ENCODE measurements at places on chromosomes 3 and 15.
A peak's percentile ranks its signal among the peaks of the same experiment; 100 is the strongest.

GRCh38 chr3:130748467-130748861, 1.8 kb upstream of the PIK3R4 start:
- DNase-seq, result peak; percentile 16

DNA sequence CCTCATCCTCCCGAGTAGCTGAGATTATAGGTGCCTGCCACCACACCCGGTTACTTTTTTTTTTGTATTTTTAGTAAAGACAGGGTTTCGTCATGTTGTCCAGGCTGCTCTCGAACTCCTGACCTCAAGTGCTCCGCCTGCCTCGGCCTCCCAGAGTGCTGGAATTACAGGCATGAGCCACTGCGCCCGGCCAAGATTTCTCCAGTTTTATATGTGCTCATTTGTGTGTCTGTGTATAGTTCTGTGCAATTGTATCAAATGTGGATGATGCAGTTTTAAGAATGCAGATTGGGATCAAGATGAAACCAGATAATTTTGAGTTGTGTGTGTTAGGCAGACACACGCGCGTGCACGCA, 68.3 kb downstream of the SLCO3A1 start:
- no peak for DNase-seq

GRCh38 chr15:96332637-96333121, 2.2 kb downstream of the NR2F2 start:
- peak; percentile 49 for DNase-seq

DNA sequence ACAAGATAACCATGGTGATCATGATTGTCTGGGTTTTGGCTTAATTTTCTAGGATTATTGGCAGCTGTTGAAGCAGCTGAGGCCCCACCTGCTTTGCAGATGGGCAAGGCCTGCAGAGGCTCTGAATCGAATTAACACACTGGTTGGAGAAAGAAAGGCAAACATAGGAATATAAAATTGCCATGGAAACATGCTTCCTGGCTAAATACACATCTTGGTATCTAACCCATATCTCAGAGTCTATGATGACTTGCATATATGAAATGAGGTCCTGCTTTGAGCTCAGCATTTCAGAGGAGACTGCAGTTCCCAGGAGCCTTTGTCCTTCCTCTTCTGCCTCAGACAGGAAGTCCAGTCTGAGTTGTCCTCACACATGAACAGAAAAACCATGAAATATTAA, 24.3 kb upstream of the SV2B start:
- no peak for DNase-seq

DNA sequence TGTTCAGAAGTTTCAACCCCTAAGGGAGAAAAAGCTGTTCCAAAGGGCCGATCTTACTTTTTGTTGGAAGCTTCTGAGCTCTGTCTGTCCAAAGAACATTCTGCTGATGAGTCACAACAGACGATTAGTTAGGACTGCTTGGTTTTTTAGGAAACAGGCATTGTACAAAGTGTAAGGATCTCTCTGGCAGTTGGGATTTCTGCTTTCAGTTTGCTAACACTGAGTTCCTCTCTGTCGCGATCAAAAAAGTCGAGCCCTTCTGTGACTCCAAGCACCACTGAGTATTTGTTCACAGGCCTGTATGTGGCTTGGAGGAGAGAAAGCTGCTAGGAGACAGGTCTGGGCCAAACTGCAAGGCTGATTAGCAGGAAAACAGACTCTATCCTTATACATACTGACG, 91.8 kb upstream of the PFN2 start:
- peak; percentile 74 for DNase-seq

DNA sequence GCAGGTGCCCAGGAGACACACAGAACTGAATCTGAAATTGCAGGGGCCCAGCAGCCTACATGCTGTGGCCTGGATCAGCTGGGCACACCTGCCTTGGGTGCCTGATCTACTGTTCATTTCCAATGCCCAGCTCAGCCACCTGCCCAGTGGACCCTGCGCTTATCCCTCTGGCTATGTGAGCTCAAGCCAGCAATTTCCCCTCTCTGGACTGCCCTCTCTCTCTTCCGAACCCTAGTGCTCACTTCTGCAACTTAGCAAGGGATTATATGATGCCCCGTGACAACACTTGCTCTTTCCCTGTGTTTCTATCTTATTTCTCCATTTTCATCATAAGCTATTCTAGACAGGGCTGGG, 276.0 kb downstream of the UACA start:
- no peak for DNase-seq

GRCh38 chr3:61772456-61772855, 211.1 kb downstream of the PTPRG start:
- DNase-seq, result peak; percentile 48

DNA sequence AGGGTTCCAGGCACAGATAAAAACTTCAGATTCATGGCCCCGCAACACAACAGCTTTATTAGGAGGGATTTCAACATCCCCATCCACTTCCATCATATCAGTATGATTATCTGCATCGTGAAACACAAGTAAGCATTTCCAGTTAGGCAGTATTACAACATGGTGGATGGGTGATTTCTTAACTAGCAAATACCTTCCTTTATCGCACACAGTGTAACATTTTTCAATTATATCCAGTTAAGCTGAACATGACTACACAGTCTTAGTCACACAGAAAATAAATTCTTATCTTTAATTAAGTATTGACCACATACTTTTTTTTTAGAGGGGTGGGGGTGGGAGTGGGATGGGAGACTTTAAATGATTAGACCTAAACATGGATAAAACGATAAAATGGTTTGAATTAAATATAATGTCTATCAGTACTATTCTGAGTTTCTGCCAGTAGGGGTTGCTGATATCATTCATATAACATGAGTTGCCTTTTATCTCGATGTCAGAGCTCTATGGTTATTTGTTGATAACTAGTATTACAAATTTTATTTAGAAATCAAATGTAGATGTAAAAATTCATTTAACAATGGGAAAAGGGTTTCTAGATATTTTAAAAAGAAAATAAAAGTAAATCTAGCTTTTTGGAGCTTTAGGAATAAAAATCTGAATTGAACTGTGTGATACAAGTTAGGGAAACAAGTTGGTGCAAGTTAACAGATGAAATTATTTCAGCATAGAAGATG, 146.6 kb downstream of the TBL1XR1 start:
- DNase-seq, result peak; percentile 70

- DNase-seq, result no peak
Observed at GRCh38 chr15:73424506-73424905, 18.5 kb upstream of the REC114 start.

DNA sequence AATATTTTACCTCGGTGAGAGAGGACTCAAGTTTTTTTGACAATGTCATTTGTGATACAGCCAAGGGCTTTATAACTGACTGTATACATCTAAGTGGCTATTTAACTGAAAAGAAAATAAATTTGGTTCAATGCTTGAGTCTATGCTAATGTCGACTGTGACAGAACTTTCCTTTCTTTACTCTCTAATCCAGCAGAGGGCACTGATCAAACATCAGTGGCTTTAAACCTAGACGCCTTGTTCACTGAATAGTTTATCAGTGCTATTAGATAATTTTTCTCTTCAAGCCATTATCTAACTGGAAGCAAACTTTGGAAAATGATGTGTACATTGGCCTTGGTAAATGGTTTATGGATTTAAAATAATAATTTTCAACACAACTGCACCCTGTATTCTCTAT, 285.1 kb downstream of the CHL1 start:
- DNase-seq, result peak; percentile 11

DNA sequence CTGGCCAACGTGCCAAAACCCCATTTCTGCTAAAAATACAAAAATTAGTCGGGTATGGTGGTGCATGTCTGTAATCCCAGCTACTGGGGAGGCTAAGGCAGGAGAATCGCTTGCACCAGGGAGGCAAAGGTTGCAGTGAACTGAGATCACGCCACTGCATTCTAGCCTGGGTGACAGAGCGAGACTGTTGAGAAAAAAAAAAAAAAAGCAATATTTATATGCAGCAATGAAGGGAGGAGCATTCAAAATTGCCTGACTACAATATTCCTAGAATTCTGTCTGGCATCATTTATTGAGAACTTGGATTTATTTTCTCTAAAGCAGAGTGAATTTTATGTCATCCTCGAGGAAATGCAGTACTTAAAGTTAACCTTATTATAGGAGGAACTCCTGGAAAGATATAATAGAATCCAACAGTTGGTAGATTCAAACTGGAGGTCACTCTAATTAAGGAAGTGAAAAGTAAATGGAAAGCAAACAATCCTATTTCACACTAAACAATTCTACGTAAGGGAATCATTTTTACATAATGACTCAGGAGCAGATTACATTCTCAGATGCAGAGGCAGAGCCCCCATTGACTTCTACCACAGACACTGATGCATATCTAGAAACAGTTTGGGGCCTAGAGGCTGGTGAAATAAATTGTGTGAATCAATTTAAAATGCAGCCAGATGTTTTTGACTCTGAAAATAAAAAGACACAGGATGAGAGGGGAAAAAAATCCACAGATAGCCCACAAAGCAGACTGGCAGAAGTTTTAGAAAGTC, 82.1 kb upstream of the FHIT start:
- DNase-seq, result no peak

DNA sequence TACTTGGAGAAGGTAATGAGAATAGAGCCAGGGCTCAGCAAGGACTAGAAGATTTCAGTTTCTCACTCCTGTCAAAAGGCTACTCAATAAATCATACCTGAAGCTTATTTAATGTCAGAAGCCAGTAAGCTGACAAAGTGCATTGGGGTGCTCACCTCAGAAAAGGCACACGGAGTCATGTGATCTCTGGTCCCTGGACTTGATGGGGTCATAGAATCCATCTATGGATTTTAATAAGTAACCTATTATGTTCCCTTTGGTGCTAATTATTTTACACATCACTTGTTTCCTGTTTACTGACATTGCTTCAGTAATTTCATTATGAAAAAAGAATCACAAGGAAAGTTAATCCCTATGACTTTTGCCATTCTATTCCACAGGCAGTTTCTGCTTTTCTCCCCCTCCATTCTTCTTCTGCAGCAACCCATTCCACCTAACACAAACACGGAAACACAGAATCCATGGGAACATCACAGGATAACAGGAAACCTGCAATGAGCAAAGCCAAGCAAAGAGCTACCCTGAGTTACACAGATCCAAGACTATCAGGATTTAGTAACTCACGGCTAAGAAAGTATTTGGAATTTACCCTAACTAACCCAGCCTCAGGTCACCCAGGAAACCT, 159.6 kb downstream of the MEIS2 start:
- no peak for DNase-seq

DNA sequence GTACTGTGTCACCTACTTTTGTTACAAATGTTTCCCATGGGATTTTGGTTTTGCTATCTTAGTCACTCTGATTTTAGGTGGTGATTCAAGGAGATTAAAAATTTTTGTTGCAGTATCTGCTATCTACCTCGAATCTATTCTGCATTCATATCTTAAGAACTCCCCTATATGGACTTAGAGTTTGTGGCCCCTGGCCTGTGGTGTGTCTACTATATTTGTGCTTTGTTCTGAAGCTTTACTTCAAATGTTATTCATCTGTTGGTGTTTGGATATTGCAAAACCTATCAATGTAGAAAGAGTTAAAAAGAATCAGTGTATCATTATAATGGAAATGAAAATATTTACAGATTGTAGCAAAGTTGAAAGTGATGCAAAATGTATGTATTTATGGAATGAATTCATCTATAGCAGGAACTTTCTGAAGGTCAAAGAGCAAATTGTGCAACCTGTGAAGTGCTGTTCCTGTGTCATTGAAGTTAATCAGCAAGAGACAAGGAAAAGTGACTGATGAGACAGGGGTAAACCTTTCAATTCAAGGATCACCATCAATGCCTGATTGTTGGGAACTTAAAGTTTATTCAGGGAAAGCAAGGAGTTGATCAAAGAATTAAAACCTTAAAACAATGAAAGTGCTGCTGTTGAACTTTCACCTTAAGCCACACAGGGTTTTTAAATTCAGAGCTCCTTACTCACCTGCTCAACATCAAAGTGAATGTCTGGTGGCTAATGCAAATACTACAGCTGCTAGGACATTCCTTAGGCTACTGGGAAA, 71.0 kb downstream of the SLMAP start:
- DNase-seq, result no peak

DNA sequence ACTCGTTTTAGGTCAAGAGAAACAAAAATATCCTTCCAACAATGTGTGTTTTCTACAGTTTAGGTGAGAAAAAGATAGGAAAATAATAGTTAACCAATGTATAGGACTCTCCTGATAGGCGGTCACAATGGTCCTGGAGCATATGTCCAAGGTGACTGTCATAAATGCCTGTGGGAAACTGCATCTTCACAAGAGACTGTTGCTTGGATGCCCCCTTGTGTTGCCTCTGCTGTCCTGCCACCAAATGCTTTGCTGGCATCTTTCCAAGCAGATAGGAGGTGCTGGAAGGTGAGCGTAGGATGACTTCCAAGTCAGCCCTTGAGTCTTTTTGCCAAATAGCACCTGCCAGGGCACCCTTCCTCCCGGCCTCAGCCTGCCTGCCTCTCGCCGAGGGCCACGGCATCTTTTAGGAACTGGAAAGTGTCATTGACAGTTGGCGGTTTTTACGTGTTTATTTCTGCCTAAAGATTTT, 24.1 kb upstream of the SACM1L start:
- DNase-seq, result peak; percentile 61

- DNase-seq, result no peak
Observed at GRCh38 chr3:172931746-172932285, 181.3 kb downstream of the ECT2 start.

GRCh38 chr3:193780810-193781478, 187.9 kb downstream of the OPA1 start:
- peak; percentile 71 for DNase-seq

- DNase-seq, result peak; percentile 76
Observed at GRCh38 chr3:155963570-155963969, 93.1 kb downstream of the GMPS start.

DNA sequence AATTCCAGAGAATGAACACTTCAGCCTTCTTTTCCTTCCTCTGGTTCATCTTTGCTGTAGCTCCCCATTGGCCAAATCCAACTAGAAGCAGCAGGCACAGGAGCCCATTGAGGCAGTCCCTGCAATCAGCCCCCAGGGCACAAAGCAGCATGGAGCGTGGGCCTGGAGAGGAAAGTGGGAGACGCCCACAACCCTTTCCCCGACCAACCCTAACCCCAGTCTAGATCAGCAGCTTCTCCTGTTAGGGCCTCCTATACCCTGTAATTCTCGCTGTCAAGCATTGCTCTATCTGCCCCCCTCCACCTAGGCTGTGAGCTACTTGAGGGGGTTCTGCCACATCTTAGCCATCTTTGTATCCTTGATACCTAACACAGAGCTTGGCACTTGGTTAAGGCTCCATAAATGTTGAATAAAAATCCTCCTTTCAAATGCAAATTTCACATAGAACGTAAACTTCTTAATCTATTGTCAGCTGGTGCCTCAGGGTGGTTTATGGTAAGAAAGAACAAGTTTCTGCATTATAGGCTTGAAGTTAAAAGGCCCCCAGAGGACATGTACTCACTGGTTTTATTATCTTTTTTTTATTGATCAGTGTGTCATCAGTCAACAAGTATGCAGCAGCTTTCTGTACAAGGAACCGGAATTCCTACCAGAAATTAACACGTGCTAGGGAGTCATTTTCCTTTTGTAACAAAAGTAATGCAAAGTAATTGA, 97.9 kb upstream of the PFN2 start:
- DNase-seq, result no peak
